ENCODE measurements at places on chromosomes 3 and 15.

- no peak for DNase-seq
Measured at GRCh38 chr3:129045675-129046036, 14.9 kb upstream of the GP9 start.

- no peak for DNase-seq
Measured at GRCh38 chr3:102484363-102484762, 49.5 kb downstream of the ZPLD1 start.

- no peak for DNase-seq
Measured at GRCh38 chr3:115662356-115662755, 39.0 kb downstream of the GAP43 start.

DNA sequence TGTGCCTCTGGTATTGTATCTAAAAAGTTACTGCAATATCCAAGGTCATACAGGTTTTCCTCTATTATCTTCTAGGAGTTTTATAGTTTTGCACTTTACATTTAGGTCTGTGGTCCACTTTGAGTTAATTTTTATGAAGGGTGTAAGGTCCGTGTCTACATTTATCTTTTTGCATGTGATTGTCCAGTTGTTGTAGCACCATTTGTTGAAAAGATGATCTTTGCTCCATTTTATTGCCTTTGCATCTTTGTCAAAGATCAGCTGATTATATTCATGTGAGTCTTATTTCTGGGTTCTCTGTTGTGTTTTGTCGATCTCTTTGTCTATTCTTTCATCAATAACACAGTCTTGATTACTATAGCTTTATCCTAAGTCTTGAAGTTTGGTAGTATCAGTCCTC, 6.7 kb downstream of the CHRNA7 start:
- DNase-seq, result no peak

DNA sequence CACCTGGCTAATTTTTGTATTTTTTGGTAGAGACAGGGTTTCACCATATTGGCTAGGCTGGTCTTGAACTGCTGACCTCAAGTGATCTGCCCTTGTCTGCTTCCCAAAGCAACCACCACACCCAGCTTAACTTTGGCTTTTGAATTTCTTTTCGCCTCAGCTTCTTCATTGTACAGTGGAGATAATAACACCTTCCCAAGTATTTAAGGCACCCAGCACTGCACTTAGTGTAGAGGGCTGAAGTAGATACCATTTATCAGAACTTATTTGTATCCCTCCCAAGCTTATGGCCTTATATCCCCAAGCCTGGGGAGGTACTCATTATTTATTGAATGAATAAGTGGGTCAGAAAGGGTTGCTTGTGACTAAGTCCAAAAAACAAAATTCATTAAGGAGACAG, 2.3 kb downstream of the SQOR start:
- DNase-seq, result no peak

- DNase-seq, result no peak
Measured at GRCh38 chr3:147851062-147851461, 441.9 kb downstream of the ZIC1 start.

GRCh38 chr3:57147071-57147470, 18.1 kb downstream of the IL17RD start:
- no peak for DNase-seq

- peak; percentile 14 for DNase-seq
Measured at GRCh38 chr15:85929786-85930185, 135.1 kb upstream of the KLHL25 start.

Measured in astrocyte (in vitro differentiated cells and primary cell).